ENCODE measurements at places on chromosomes 16 and 17.

- DNase-seq = no peak
Observed at GRCh38 chr17:17279316-17279715, 1.7 kb downstream of the COPS3 start.

- DNase-seq = no peak
Observed at GRCh38 chr16:74999609-75000480, 1.0 kb downstream of the ZNRF1 start.

DNA sequence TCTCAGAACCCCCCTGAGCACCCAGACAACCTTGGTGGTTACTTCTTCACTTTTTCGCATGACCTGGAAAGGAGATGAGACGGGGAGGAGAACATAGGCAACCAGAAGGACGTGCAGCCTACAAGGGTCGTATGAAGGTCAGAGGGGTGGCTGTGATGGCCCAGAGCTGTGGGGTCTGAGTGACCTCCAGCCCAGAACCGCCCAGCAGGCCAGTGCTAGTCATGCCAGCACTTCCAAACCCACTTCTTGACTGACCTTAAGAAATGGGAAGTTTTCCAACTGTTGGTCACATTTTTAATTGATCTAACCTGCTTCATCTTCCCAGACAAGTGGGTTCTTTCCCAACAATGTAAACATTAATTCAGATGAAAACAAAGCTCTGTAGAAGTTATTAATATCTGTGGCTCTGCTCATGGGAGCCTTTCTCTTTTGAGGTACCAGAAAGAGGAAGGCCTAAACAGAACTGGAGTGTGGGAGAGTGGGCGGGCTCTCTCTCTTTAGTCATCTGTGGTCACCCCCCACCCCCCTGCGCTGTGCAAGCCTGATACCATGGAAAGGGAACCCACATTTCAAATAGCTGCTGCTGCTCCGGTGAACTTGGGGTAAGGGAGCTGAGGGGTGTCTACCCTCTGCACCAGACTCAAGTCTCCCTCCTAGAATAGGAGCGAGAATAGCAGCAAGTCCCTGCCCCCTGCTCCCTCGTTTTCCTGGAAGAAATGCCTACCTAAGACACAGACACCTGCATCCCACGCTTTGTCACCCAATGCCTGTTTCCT is 101.6 kb downstream of the RAB11FIP4 start:
- DNase-seq = no peak

DNA sequence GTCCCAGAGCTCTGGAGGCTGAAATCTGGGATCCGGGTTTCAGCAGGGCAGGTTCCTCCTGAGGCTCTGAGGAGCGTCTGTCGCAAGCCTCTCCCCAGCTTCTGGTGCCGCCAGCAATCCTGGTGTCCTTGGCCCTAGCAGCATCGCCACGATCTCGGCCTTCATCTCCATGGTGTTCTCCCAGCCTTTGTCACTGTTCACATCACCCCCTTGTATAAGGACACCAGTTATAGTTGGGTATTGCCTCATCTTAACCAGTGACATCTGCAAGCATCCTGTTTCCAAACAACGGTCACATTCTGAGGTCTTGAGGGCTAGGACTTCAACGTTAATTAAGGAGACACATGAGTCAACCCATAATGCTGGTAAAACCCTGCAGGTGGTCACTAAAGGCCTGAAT is 2.8 kb upstream of the PPP1R27 start:
- DNase-seq = no peak

DNA sequence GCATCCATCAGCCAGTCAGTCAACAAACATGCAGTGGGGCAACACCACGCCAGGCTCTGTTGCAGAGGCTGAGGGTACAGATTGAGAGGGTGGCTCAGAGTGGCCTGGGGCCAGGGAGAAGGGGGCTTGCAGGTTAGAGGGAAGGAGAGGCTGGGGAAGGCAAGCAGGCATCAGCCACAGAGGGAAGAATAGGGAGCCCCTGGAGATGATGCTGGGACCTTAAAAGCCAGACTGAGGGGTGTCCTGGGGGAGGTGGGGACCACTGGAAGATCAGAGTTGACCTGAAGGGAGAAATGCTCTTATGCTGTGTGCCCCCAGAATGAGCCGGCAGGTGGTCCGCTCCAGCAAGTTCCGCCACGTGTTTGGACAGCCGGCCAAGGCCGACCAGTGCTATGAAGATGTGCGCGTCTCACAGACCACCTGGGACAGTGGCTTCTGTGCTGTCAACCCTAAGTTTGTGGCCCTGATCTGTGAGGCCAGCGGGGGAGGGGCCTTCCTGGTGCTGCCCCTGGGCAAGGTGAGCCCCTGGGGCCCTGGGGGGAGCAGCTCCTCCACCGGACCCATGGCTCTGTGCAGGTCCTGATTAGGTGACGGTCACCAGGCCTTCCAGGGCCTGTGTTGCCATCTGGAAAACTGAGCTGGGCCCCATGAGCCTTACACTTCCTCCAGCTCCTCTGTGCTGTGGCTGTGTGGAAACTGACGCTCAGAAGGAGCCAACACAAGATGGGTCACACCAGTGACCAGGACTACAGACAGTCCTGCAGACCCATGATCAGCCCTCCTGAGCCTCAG is 1.7 kb downstream of the CORO1A start:
- DNase-seq = no peak

- DNase-seq = no peak
Observed at GRCh38 chr17:79544142-79544914, 66.5 kb downstream of the RBFOX3 start.

- DNase-seq = no peak
Observed at GRCh38 chr17:6138761-6139446, 68.7 kb downstream of the WSCD1 start.
